NK-92 treated with Interleukin-12 subunit alpha and Interleukin-12 subunit beta, amount 100 ng/mL, for 24 hours (cell line): ENCODE measurements at places on chromosomes 6 and 20.

DNA sequence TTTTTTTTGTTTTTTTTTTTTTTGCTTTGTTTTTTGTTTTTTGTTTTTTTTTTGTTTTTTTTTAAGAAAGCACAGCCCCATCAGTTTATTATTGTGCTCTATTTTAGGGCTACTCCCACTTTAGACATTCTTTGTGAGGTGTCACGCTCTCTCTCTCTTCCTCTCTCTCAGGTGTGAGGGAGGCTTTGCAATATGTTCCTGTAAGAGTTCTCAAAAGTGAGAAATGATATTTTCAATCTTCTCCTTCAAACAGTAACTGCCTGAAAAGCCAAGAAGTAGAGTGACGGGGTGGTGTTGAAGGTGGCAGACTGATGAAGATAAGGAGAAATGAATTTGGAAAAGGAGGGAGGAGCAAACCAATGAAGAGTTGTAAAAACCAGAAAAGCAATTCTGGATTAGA lies 28.3 kb upstream of the HDAC2 start:
- DNase-seq = no peak

- no peak for DNase-seq
Measured at GRCh38 chr20:39489986-39490560, 527.9 kb downstream of the DHX35 start.

DNA sequence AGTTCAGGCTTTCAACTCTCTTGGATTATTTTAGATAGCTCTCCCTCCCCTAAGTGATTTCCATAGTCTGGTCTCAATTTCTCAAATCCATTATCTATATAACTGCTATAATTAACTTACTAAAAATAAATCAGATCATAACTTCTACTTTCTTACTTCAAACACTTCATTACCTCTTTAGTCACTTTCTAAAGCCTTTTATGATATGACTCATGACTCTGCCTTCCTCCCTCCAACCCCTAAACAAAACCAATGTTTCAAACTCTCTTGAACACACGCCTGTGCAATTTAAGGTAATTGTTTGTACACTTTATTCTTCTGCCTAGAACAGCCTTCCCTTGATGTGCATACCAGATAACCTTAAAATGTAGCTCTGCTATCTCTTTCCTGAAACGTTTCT lies 100.5 kb downstream of the LMBRD1 start:
- no peak for DNase-seq

GRCh38 chr6:65545920-65546319 lies 161.1 kb downstream of the EYS start:
- no peak for DNase-seq

GRCh38 chr6:56255349-56255748 lies 8.0 kb upstream of the COL21A1 start:
- DNase-seq = no peak
